ENCODE measurements at places on chromosomes 1 and 21.

DNA sequence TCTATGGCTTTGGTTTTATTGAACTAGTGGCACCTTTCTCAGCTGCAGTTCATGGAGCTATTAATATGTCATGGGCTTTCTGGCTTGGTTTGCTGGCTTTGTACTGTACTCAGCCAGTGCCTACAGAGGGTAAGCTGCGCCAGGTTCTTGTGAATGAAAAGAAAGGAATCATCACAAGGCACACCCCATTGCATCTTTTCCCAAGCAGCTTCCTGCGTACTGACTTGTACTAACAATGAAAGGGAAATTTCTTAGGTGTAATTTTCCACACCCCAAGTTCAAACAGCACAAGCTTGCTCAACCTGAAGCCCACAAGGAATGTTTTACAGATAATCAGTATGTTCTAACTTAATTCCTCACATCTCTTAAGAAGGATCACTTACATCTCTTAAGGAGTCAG lies 78.0 kb upstream of the TNFSF18 start:
- no peak for DNase-seq

DNA sequence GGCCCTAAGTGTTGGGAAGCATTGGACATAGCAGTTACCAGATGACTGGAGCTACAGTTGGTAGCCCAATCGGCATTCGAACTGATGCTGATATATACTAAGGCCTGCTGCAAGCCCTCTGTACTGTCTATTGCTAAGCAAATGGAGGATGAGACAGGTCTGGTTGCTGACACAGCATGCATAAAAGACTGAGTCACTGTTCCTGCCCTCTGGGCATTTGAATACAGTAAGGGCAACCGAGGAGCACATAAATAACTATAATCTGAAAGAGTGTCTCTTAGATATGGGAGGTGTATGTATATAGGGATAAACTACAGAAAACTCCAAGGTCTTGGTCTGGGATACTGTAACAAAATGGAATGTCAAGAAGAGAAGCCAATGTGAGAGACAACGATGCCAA lies 16.8 kb upstream of the MARK1 start:
- no peak for DNase-seq

- no peak for DNase-seq
These were observed 3.1 kb downstream of the IGSF3 start for GRCh38 chr1:116664366-116664977.

- DNase-seq, result no peak
These were observed 3.1 kb upstream of the NCF2 start for GRCh38 chr1:183593356-183593755.

- DNase-seq, result no peak
These were observed 14.0 kb downstream of the TNNT2 start for GRCh38 chr1:201363467-201363866.

GRCh38 chr1:47997289-47998200 lies at the start of gene TRABD2B:
TSS of gene TRABD2B (minus strand) at chr1:47997385.
- DNase-seq, result peak; percentile 85

DNA sequence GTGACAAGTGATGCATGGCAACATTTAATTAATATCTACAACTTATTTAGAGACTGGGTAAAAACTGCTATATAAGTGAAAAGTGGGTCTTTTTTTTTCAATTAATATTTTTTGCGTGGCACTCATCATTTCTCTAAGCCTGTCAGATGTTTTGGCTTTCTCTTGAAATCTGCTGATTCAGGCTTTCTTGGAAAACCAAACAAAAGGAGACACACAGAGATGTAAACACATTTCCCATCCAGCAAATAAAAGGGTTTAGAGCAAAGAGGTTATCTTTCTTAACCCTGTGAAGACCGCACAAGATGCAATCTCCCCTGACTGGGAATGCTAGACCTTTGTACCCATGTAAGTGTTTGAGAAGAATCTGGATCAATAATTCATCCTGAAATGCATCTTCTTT lies 48.7 kb upstream of the PLXNA2 start:
- no peak for DNase-seq

DNA sequence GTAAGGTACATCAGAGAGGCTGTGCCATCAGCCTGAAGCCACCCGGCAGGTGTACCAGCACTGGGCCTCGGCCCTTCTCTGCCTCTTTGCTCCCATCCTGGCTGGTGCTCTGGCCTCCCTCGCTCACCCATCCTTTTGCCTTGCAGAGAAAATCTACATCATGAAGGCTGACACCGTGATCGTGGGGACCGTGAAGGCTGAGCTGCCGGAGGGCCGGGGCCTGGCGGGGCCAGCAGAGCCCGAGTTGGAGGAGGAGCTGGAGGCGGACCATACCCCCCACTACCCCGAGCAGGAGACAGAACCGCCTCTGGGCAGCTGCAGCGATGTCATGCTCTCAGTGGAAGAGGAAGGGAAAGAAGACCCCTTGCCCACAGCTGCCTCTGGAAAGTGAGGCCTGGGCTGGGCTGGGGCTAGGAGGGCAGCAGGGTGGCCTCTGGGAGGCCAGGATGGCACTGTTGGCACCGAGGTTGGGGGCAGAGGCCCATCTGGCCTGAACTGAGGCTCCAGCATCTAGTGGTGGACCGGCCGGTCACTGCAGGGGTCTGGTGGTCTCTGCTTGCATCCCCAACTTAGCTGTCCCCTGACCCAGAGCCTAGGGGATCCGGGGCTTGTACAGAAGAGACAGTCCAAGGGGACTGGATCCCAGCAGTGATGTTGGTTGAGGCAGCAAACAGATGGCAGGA lies 24.5 kb upstream of the TNFRSF1B start:
- DNase-seq, result no peak

DNA sequence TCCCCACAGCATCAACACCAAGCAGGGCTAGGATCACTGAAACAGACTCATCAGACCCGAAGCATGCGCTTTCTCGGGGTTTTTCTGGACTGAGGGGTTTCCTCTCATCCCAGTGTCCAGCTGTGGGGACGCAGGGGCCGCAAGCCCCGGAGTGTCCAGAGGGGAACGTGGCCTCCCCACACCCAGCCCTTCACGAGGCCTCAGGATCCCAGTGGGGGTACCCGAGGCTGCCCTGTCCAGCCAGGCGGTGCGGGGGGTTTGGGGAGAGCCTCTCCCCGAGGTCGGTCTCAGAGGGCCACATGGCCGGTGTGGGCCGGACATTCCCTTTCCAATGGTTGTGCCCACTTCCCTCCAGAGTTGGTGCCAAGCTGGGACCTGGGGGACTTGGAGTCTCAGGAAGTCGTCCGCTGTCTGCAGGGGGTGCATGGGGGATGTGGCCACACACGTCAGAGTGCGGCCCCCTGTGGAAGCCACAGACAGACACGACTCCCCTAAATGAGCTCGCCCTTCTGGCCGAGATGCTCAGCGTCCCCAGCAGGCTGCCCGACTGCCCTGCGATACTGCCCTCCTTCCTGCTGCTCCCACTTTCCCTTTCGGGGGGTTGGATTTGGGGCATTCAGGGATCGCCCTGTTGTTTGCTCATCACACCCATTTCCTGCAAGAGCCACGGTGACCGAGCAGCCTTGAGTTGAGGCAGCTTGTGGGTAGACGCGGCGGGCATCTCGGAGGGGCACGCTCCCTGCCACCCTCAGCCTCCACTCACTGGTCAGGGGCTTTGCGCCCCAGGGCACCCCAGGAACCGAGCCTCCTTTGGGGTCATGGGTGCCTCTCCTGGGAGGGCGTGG lies 4.1 kb downstream of the COL6A1 start:
- DNase-seq, result no peak

DNA sequence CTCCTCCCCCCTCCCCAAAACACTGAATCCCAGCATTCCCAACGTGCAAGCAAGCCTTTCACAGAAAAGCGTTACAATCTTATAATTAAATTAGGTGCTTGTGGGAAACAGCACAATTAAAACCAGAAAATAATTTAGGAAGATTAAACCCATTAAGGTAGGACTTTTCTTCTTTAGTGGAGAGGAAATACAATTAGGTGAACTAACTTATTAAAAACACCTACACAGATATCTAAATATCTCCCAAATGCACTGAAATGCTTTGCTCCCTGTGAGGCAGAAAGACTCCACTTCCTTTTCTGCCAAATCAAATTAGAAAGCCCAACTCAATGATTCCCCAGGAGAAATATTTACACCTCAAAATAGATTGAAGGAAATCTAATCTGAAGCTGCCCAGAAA lies 60.9 kb upstream of the ETS2 start:
- no peak for DNase-seq

DNA sequence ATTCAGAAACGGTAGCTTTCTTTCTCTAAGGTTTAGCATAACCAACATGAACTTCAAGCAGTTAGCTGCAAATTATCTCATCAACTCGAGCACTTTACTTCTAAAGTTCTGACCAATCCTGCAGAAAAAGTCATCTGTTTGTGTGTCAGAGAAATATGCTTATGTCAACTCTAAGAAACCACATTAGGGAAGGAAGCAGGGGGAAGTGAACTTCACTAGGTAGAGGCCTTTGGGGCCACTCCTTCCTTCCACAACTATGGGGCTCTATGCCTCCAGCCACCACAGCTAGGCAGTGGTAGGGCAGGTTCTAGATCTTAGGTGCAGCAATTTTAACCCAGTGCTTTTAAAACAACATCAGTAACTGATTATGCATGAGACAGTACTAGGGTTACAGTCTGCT lies 375.9 kb downstream of the DSCAM start:
- no peak for DNase-seq

GRCh38 chr1:93616221-93616995 lies 65.2 kb downstream of the BCAR3 start:
- DNase-seq, result no peak
